ENCODE measurements at places on chromosomes 11 and 22. TPM values are rescaled to one million over a fixed set of nuclear protein-coding genes. Genes with fewer than 3 reads are reported as not detected.

The MSANTD4 gene
- total RNA-seq: 45.3 TPM

The ZNF214 gene
- total RNA-seq: 4.7 TPM

The MYRF gene
- total RNA-seq: 0.32 TPM

The CDC42BPG gene
- total RNA-seq: 0.32 TPM

The SMARCB1 gene
- 59.9 TPM for total RNA-seq

All from hair follicle dermal papilla cell (primary cell).